8988T (cell line): ENCODE measurements at places on chromosomes 1 and 21.

- DNase-seq: no peak
Observed at GRCh38 chr1:64019818-64020217, 183.6 kb upstream of the UBE2U start.

DNA sequence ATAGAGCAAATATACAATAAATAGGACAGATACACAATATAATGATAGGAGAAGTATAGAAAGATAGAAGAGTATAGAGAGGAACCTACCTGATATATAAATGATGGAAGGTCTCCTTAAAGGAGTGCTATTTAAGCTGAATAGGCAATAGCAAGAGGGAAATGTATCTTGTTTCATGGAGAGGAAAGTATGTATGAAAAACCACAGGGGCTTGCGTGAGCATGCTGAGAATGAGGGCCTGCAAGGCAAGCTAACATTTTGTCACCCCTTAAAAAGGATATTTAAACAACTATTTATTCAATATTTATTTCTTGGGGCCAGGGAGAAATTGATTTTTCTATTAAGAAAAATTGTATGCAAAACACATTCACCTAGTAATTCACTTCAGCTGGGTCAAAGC lies 150.9 kb upstream of the ZRANB2 start:
- no peak for DNase-seq

- DNase-seq: no peak
Observed at GRCh38 chr1:39683591-39684312, 7.5 kb downstream of the HPCAL4 start.

DNA sequence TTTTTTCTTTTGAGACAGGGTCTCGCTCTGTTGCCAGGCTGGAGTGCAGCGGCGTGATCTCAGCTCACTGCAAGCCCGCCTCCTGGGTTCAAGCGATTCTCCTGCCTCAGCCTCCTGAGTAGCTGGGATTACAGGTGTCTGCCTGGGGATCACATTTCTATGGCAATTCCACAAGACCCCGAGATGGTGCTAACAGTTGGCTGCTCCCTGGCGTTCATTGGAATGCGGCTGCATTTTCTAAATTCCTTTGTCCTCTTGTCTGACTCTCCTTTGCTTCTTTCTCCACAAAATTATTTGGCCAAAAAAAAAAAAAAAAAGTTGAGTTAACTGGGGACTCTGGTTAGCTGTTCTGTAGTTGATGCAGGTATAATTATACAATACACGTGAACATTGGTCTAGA lies 176.4 kb downstream of the ETS2 start:
- peak; percentile 28 for DNase-seq

DNA sequence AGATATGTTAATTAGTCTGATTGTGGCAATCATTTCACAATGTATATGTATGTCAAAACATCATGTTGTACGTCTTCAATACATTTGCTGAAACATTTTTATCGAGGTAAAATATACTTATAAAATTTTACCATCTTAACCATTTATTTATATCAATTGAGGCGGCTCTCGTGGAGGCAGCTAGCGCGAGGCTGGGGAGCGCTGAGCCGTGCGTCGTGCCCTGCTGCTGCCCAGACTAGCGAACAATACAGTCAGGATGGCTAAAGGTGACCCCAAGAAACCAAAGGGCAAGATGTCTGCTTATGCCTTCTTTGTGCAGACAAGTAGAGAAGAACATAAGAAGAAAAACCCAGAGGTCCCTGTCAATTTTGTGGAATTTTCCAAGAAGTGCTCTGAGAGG lies 202.5 kb upstream of the PBX1 start:
- DNase-seq: no peak

- DNase-seq: no peak
Observed at GRCh38 chr1:54884768-54885167, 2.2 kb downstream of the DHCR24 start.

GRCh38 chr21:45263534-45263933 lies 24.2 kb downstream of the POFUT2 start:
- peak; percentile 3 for DNase-seq

DNA sequence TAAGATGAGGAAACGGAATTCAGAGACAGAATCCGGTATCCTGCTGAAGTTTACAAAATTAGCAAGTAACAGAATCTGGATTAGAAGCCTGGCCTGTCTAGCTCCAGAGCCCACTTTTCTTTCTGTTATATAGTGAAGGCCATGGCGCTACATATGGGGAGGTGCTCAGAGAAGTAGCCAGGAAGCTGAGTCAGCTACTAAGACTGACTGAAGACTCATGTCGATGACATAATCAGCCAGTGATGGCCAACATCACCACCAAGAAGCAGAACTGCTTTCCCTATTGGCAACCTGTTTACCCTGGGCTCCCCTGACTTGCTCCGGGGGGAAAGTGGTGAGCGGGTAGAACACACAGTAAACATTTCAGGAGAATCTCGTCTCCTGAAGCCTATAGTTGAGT lies 18.8 kb downstream of the LRRC52 start:
- DNase-seq: no peak

DNA sequence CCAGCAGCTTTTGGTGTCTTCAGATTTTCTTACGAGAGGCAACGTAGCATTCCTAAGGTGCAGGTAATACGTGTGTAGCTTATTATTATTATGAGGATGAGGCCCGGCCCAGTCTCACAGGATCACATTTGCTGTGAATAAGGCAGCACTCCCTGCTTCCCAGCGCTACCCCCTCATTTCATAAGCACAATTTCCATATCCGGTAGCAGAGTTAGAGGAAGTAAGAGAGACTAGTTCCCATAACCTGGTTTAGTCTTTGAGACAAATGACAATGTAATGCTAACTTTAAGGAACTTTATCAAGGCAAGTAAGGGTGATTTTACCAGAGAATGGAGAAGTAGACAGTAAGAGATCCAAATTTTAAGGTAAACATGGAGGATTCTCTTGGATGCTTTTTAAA lies 14.6 kb upstream of the LMO4 start:
- DNase-seq: no peak

- DNase-seq: no peak
Observed at GRCh38 chr21:42543106-42543847, 29.6 kb downstream of the SLC37A1 start.

- no peak for DNase-seq
Observed at GRCh38 chr1:2859219-2859880, 57.9 kb upstream of the TTC34 start.

GRCh38 chr1:161038523-161039153 lies at the start of gene TSTD1:
TSS of gene TSTD1 (minus strand) at chr1:161038964. CDS start at chr1:161038889, 75 bp downstream.
- no peak for DNase-seq

- no peak for DNase-seq
Observed at GRCh38 chr1:17545356-17545755, 5.9 kb downstream of the ARHGEF10L start.

GRCh38 chr1:74689621-74690363 lies 16.2 kb upstream of the ERICH3 start:
- no peak for DNase-seq

DNA sequence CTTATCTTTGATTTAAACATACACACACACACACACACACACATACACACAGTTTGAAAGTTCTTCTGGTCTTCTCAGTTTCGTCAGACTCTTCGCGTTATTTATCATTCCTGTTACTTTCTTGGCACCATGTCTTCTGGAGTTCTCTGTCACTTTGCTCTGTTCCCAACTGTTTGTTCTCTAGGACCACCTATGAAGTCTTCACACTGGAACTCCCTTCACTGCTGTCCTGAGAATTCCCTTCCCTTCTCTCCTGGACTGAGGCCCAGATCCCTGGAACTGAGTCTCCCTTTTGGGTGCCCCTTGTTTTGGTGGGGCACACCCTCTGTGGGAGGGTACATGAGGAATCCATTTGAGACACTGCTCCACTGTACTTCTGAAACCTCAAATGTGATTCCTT lies 30.5 kb downstream of the ALG14 start:
- DNase-seq: no peak

DNA sequence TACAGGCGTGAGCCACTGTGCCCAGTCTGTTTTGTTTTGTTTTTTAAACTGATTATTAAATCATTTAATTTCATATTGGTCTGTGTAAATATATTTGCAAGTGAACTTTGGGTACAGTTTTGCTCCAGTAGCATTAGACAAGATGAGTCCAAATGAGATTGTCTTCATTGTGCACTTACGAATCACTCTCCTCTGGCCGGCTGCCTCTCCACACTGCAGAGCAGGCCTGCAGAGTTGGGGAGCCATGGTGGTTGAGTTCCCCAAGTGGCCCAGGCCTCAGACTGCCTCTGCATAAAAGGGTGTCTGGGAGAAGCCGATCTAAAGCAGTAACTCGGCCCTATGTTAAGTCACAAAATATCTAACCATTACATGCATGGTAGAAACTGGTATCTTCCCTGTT lies 74.8 kb downstream of the ATP5PO start:
- DNase-seq: no peak

DNA sequence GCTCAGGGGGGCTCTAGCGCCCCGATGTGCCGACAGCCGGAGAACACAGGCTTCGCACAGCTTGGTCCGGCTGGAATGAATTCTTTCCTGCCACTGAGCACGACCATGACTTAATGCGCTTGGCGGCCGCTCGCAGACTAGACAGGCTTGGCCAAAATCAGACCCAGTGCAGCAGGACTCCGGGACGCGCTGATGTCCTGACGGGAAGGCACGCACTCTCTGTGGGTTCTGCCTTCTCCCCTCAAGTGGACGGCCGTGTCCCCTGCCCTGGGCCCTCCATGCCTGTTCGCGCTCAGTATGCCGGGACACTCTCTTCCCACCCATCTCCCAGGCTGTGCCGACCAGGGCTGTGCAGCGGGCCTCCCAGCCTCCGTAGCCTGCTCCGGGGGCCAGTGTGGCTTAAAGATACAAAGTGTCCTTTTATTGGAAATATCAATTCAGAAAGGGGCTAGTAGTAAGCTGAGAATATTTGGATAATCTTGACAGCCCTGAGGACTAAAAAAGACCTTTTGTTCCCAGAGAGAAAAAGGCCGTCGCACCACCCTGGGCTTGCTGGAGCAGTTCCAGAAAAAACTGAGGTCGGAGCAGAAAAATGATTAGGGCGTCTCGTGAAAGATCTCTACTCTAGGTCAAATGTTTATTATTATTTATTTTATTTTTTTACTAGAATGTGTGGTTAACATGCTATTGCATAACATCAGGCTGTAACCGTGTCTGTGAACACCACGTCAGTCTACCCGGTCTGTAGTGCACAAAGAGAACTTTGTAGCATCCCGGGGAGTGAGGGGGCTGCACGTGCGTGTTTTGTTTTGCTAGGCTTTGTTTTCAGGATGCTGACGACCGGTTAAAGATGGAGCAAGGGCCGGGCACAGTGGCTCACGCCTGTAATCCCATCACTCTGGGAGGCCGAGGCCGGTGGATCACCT lies 88.1 kb upstream of the ARHGEF16 start:
- no peak for DNase-seq

- peak; percentile 69 for DNase-seq
Observed at GRCh38 chr1:206905295-206906164, 8.3 kb downstream of the IL24 start.

- DNase-seq: no peak
Observed at GRCh38 chr1:66262208-66262963, 271.6 kb upstream of the SGIP1 start.

DNA sequence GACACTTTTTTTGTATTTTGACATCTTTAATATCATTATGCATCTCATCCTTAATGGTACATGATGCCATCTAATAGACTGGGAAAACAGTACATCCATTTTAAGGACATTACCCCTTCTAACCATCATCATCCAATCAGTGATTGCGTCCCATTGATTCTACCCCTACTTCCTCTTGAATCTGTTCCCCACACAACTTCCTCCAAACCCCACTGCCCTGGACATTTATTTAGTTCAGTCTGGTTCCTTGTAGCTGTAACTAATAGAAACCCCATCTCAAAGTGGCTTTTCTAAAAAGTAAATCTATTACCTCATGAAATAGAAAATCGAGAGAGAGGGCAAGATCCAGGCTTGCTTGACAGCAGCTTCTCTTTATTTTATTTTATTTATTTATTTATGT lies 2.1 kb upstream of the ITLN1 start:
- DNase-seq: no peak

DNA sequence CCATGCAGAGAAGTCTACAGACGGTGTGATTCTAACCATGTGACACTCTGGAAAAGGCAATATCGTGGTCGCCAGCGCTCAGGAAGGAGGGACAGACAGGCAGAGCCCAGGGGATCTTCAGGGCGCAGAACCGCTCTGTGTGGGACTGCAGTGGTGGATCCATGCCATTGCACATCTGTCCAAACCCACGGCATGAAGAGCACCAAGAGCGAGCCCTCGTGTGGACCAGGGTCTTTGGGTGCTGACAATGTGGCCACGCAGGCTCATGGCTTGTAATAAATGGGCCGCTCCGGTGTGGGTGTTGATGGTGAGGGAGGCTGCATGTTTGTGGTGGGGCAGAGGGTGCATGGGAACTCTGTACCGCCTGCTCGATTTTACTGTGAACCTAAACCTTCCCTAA lies 25.3 kb upstream of the POFUT2 start:
- no peak for DNase-seq

GRCh38 chr1:27348861-27349783 lies 7.3 kb downstream of the SYTL1 start:
- peak; percentile 73 for DNase-seq

GRCh38 chr21:38664315-38664714 lies 141.4 kb upstream of the ETS2 start:
- no peak for DNase-seq

DNA sequence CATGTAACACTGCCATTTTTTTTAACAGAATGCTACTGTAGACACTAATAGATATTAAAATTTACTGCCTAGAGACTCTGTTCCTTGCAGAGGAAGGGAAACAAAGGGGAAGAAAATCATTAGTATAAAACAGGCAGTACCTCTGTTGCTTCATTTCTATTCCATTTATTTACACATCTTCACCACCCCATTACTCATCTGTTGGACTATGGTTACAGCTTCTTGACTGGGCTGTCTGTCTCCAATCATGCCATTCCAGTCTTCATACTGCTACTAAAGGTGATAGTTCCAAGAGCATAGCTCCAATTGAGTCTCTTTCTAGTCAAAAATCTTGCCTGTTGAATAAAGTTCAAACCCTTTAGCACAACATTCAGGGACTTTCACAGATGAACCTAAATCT lies 22.2 kb upstream of the GPR25 start:
- DNase-seq: no peak

DNA sequence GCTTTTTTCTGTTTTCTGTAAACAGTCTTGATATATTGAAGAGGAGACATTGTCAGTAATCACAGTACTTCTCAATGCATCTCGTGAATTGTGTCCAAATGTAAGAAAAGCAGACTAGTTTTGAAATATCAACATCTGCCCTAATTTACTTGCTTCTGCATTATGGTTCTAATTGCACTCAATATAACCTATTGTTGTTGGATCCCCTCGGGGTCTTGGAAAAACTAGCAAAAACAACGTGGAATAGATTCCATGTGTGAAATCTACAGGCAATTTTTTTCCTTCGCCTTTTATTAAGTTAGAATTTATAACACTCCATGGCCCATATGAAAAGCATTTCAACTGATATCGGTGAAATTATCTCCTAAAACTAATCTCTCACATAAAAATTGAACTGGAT lies 236.5 kb downstream of the TTLL7 start:
- DNase-seq: no peak

GRCh38 chr21:45383615-45384201 lies 21.3 kb upstream of the COL18A1 start:
- no peak for DNase-seq

GRCh38 chr21:42827588-42827987 lies 51.8 kb downstream of the WDR4 start:
- no peak for DNase-seq

- peak; percentile 73 for DNase-seq
Observed at GRCh38 chr1:26164036-26164860, 4.5 kb downstream of the C1orf232 start.

- peak; percentile 62 for DNase-seq
Observed at GRCh38 chr1:154446292-154446691, 41.1 kb downstream of the IL6R start.

- no peak for DNase-seq
Observed at GRCh38 chr1:59323879-59324278, 27.0 kb downstream of the FGGY start.
